ENCODE measurements at places on chromosomes 4 and X.

- DNase-seq: no peak
These were observed 14.2 kb downstream of the FLNA start for GRCh38 chrX:154360155-154360713.

- DNase-seq: no peak
These were observed 210.6 kb downstream of the QDPR start for GRCh38 chr4:17301266-17301665.

DNA sequence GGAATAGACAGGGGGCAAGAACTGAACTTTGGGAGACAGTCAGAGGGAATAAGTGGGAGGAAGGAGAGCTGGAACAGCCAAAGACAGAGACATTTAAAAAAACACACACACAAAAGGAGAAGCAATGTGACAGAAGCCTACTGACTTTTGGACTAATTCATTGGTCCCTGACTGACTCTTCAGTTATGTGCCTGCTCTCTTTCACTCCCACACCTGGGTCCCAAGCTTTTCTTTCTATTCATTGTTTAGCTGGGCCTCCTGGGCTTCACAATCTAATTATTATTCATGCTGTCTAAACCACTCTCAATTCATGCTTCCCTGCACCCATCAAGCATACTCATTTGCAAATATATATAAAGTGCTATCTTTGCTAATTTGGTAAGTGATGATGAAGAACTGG, 139.2 kb upstream of the IRS4 start:
- DNase-seq: no peak

DNA sequence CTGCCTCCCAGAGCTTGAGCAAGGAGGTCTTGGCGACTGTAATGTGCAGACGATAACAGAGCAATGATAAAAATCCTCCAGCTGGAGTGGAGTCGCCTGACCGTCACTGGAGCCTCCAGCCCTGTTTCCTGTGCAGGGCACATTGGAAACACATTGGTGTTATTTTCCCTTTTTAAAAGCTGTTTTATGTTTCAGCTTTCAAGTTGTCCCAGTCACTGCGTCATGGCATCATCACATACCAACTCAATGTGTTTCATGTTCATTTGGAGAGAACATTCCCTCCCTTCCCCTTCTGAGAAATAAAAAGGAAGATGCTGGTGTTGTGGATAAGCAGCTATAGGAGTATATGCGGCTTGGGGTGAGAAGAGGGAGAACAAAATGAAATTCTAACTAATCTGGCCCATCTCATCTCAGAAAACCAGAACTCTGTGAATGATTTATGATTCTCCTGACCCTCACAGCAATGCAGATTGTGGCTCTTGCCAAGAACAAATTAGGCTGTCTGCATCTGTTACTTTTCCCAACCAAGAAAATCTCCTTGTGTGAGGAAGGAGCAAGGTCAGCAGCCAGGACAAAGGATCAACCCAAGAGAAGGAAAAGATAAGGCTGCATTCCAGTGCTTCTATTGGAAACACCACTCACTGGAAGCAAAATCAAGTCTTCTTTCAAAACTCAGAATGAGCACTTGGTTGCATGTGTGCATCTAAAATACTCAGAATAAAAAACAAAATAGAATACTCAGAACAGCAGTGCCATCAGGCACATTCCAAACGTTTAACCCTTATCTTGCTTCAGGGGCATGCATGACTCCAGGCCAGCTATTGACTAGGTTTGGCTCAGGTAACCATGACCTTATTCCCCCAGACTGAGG, 134.4 kb downstream of the RASL11B start:
- DNase-seq: no peak

- no peak for DNase-seq
These were observed 376.6 kb downstream of the PDGFC start for GRCh38 chr4:156595041-156595440.

All from activated gamma-delta T cell (primary cell).